ENCODE measurements at places on chromosomes 4 and X.

- no peak for DNase-seq
Observed at GRCh38 chr4:80286451-80286850, 20.0 kb downstream of the FGF5 start.

DNA sequence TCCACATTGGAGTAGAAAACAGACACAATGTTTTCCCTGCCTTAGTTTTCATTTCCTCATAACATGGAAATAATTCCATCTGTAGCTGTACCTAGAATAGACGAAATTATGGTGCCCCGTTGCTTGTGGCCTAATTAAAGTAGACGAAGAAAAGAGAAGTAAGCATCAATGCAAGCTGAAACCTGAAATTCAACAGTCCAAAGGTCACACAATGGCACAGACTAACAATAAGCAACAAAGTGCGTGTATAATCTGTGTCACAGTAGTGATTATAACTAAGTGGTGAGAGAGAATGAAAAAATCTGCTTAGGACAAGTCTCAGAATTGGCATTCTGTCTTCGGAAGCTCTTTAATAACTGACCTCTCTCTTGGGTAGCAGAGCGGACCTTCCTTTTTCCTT, 24.3 kb downstream of the MAGEB17 start:
- no peak for DNase-seq

GRCh38 chrX:13090027-13090338, 45.6 kb upstream of the FAM9C start:
- DNase-seq: no peak

DNA sequence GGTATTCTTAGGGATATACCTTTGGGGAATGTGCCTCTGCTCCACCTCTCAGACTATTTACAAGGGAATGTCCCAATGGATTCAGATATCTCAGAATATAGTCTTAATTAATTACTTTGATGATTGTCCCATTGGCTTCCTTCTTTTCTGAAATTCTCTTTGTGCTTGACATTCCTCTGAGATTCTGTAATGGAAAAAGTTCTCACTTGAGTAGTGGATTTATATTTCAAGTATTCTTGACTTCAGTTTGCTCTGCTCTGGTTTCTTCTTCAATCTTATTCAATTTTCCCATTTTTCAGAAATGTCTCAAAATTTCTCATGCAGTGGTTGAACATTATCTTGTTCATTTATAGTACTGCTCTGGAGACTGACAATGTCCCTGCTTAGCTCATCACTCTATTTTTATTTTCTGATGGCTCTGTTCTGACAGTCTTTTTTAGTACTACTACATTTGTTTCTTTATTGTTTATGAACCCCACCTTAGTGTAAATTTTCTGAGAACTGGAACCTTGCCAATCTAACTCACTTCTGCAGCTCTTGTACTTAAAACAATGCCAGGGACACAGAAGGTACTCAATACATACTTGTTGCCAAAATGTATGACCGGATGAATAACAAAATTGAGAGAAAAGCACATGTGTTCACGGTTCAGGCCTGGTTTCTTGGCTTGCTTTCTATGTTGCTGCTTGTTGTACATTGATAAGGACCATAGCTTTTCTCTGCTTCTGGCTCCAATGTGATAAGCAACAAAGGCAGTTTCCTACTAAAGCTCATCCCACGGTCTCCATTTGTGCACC, 471.7 kb downstream of the GASK1B start:
- DNase-seq: no peak

DNA sequence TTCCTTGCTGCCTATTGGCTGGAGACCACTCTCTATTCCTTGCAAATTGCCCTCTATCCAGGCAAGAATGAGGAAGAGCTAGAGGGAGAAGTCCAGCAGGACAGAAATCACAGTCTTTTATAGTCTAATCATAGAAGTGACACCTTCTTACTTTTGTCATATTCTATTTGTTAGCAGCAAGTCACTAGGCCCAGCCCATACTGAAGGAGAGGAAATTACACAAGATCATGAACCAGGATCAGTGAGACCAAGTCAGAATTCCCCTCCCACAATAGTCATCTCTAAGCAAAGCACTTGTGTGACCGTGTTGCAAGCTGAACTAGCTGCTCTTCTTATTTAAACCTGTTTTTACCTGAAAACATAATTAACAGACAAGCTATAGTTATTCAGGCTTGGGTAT, 317.7 kb downstream of the INPP4B start:
- DNase-seq: no peak

DNA sequence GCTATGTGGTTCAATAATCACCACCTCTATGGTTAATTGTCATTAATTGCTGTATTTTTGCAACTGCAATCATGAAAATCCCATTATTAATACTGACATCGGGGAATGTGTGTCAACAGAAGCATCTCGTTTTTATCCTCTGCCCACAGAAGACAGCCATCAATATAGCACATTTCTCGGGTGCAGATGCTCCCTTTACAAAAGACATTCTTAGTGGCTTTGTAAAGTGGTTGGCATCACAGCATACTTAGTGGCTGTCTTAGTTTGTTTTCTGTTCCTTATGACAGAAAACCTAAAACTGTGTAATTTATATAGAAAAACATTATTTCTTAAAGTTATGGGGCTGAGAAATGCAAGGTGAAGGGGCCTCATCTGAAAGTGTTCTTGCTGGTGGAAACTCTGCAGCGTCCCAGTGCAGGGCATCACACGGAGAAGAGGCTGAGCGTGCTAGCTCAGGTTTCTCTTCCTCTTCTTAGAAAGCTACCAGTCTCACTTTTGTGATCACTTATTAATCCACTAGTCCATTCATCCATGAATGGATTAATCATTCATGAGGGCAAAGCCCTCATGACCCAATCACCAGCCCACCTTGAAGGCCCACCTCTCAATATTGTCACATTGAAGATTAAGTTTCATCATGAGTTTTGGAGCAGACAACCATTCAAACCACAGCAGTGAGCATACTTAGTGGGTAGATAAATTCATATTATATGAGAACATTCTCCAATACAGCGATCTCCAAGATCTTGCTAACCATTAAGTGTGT, 1067.7 kb upstream of the PABPC4L start:
- DNase-seq: no peak

- DNase-seq: no peak
Observed at GRCh38 chr4:89248879-89249281, 58.7 kb downstream of the GPRIN3 start.

- no peak for DNase-seq
Observed at GRCh38 chr4:128868758-128869157, 59.3 kb downstream of the JADE1 start.

DNA sequence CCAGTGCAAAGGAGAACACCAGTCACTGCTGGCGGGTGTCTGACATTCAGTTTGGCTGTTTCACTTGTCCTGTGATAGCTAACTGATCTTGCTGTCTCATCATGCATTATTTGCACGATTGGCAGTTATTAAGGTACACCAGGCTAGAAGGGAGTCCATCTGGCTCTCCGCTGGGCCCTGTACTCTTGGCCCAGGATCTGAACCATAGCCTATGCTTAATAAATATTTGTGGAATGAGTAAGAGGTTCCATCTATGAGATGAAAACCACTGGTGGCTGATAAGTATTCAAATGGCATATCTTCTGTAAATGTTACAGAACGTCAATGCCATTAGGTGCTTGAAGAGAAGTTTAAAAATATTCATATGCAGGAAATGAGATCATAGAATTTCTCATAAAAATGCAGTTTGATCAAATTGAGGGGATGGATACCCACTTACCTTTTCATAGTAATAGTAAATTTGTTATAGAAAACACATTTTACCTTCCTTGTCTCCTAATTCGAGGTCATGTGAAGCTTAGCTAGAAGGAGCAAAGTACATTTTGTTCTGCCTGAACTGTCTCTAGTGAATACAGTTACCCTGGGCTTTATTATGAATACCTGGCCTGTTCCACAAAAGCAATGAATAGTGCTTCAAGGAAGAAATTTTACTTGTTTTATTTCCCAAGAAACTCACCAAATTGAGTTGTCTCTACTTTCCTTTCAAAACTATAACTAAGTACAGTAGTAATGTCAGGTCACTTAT, 213.5 kb downstream of the CBR4 start:
- no peak for DNase-seq

DNA sequence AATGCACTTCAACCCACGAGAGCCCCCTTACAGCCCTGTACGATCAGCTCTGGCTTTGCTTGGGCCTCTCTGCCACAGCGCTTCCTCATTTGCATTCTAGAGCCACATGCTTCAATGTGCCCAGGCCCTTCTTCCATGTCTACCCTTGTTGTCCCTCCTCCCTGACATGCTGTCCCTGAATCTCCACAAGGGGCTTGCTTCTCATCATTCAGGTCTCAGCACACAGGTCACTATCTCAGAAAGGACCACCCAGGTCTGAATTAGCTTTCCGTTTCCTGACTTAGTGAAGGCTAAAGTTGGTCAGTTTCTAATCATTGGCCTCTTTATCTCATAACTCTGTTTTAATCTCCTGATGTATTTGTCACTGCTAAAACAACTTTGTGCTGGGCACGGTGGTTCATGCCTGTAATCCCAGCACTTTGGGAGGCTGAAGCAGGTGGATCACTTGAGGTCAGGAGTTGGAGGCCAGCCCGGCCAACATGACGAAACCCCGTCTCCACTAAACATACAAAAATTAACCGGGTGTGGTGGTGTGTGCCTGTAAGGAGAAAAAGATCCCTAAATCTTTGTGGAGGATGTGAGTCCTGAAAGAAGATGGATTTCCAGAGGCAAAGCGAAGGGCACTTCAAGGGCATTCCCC, 17.9 kb upstream of the SLC34A2 start:
- DNase-seq: no peak

- no peak for DNase-seq
Observed at GRCh38 chr4:83810428-83810827, 274.5 kb downstream of the GPAT3 start.

DNA sequence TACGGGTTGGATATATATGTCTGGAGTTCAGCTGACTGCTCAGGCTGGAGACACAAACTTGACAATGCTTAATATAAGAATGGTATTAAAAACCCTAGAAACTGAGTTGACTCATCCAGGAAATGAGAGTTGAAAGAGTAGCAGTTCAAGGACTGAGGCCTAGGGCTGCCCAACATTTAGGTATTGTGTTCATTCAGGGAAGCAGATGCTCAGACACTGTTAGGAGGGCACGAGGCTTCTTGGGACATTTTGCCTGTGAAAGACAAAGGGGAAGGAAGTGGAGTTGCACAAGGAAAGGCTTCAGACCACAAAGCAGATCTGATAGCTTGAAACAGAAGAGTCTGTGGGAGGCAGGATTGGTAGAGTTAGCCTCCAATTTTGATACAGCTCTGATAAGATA, 52.0 kb upstream of the HS3ST1 start:
- DNase-seq: no peak

DNA sequence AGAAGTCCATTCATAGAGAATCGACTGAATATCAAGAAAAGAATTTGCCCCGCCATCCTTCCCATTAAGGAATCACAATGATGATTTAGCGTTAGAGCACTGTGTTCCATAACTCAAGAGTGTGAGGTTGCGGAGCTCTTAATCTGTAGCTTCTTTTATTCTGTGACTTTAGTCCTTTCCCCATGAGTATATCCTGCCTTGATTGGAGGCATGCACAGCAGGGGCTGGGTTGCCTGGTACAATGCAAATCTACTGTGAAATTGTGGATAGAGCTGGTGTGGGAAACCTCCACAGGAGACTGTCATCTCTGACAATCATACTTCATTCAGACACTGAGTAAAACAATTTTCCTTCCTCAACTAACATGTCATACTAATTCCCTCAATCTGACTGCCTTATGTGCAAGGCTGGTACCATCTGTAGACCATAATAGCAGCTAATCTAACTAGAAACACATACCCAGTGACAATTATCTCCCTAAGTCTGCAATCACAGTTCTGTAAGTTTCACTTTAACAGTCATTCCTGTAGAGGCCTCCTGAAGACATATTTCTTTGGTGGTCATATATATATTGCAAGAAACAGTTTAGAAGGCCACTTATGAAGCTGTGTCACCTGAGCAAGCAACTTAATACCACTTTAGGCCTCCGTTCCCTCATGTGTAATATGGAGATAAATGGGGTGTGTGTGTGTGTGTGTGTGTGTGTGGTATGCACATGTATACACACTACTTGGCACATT, 355.2 kb upstream of the FAM241A start:
- no peak for DNase-seq

DNA sequence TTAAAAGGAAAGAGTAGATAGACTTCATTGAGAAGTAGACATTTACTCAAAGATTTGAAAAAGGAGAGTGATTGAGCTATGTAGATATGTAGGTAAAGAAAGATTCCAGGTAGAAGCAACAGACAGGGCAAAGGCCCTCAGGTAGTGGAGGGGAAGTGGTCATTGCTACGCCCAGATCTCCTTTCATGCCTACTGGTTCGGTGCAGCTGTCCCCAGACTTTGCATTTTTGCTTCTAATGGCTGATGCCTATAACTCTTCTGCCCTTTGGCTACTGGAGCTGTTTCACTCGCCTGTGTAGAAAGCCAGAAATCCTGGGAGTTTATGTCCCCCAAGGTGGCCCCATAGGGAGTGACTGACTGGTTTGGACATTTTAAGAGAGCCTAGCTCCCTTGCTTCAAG, 16.9 kb upstream of the ARMCX2 start:
- DNase-seq: no peak

GRCh38 chr4:3861720-3862639, 95.8 kb downstream of the ADRA2C start:
- no peak for DNase-seq

DNA sequence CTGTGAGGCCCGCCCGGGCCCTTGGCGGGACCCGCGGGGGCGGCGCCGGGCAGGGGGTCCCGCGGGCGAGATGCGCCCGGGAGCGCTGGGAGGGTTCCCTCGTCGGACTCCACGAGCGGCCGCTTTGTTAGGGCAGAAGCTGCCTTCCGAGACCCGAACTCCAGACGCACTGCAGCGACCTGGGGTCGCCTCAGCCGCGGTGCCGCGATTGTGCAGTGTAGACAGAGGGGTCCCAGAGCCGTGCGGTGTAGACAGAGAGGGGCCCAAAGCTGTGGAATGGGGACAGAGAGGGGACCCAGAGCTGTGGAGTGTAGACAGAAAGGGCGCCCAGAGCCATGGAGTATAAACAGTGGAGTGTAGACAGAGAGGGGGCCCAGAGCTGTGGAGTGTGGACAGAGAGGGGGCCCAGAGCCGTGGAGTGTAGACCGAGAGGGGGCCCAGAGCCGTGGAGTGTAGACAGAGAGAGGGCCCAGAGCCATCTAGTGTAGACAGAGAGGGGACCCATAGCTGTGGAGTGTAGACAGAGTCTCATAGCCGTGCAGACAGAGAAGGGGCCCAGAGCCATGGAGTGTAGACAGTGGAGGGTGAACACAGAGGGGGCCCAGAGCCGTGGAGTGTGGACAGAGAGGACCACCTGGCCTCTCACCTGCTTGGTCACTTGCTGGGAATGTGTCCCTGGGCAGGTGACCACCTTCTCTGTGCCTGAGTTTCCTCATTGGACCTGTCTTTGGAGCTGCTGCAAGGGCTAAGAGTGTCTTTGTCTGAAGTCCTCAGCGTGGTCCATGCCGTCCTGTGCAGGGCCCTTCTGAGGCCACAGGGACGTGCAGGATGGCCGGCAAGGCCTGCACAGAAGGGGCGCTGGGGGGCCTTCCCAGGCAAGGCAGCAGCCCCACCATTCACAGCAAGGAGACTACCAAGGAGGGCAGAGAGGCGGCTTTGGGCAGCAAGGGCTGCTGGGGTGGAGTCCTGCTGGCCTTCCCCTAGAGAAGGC, 875 bp downstream of the RGS12 start:
- no peak for DNase-seq

All from activated T-helper 1 cell treated with anti-CD3 and anti-CD28 coated beads, Interleukin-2, amount 50 U/mL, for 16 hours (primary cell).